Activated CD8-positive, alpha-beta memory T cell treated with anti-CD3 and anti-CD28 coated beads, Interleukin-2, amount 10 ng/mL, durations not matched to agents 7 days and 5 days (primary cell): ENCODE measurements at places on chromosomes 2 and 18.

DNA sequence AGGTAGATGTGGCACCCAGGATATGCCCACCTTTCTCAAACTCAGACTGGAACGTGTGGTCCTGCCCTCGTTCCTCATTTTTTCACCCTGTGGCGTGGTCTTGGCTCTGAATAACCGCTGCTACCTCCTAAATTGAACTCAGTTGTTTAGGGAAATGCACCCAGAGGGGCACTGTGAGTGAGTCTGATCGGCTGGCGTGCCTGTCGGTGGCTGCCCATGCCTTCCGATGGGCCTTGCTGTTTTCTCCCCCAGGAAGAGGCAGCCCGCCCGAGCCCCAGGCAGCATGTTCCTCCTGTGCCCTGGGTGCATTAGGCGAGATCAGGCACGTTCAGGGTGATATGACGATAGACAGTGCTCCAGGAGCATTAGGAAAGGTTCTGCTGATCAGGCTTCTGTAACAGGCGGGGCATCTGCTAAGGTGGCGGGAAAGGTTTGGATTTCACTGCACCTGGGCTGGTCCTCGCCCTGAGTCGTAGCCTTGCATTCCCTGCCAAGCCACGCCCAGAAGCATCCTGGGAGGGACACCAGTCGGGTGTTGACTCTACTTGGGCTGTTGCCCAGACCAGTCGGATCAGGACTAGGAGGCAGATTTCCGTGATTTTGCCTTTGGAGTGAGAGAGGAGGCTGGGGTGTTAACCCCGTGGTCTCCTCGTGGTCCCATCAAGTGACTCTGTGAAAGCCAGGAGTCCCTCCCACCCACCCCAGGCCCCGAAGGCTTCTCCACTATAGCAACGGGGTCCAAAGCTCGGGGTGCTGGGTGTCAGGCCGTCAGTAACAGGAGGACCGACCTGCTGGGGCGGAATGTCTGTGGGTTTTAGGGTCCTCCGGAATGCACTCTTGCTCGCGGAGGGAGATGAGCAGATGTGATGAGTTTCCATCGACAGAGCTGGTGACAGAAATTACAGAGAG is 75.1 kb downstream of the SH3BP4 start:
- no peak for DNase-seq

GRCh38 chr2:152410165-152410597 is 75.2 kb downstream of the FMNL2 start:
- DNase-seq: no peak

DNA sequence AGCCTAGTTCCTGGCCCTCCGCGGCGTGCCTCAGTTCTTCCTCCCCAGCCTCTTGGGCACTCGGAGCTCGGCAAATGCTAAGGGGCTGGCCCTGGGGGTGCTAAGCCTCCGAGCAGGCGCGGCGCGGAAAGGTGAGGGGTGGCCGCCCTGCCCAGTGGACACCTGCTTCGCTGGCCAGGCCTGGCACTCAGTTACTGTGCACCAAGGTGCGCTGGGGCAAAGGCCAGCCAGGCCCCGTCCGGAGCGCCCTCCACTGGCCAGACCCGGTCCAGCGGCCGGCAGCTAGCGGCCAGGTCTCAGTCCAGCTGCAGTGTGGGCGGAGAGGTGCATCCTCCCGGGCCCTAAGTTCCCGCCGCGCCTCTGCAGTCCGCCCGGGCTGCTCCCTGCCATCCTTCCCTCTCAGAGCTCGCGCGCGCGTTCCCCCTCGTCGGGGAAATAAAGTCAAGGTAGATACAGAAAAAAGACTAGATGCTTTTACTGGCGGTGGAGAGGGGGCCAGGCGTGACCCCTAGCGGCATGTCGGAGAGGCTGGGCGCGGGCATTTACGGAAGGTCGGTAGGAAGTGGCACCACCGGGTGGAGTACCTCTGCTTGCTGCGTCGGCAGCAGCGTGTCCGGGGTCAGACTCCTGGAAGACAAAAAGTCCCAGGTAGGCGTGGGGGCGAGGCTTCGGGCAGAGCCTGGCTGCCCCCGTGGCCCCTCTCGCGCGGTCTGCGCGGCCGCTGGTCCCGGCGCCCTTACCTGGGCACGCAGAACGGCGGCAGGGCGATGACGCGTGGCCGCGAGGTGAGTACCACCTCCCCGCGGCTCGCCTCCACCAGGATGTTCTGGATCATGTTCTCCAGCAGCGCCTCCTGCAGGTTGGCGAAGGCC is 9.4 kb upstream of the CRYBA2 start:
- peak; percentile 56 for DNase-seq

DNA sequence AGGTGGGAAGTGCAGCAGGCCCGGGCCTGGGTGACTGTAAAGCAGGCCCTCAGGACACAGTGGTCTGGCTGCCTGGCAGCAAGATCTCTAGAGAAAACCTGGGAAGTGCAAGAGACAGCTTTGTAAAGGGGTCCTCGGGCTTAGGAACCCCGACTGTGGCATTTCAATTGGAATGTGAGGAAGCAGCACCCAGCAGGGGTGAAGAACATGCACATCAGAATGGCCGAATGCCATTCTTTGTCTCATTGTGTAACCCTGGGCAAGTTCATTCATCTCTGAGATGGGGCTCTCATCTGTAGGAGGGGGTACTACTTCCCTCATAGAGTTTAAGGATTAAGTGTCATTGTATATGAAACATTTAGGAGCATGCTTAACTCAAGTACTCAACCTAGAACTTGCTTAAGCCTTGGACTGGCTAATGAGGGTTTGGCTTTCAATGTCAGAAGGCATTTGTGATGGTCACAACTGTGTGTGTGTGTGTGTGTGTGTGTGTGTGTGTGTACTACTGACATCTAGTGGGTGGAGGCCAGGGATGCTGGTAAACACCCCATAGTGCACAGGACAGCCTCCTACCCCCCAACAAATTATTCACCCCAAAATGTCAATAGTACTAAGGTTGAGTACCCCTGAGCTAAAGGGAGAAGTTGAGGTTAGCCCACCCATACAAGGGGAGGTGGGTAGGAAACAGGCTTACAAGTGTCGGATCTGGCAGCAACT is 29.3 kb downstream of the MEX3C start:
- no peak for DNase-seq

GRCh38 chr2:69139778-69140670 is 127.0 kb downstream of the ANTXR1 start:
- DNase-seq: no peak
